NCI-H1092 (cell line): ENCODE measurements at places on chromosomes 7 and 10.

DNA sequence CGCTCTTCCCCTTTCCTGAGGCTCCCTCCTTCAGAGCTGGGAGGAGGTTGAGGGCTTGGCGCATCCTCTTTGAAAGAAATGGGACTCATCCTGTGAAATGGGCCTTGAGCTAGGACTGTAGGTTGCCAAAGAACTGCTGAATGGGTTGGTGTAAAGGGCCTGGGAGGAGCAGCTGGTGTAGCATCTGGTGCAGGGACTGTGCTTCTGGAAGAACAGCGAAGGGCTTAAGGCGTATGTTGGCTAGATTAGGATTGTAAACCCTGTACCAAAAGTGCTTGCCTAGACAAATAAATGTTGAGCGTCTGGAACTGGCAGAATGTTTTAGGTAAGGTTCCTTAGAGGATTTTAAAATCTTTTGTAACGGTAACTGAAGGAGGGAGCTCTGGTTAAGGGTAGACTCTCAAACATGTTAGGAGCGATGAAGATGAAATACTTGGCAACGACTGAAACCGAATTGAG, 563 bp downstream of the STAM start:
- no peak for DNase-seq

- no peak for DNase-seq
Measured at GRCh38 chr10:128432423-128432822, 306.2 kb upstream of the MKI67 start.

- DNase-seq, result no peak
Measured at GRCh38 chr7:26470691-26471090, 179.0 kb downstream of the SNX10 start.

GRCh38 chr7:97145068-97145467, 27.6 kb downstream of the SDHAF3 start:
- DNase-seq, result peak; percentile 2

DNA sequence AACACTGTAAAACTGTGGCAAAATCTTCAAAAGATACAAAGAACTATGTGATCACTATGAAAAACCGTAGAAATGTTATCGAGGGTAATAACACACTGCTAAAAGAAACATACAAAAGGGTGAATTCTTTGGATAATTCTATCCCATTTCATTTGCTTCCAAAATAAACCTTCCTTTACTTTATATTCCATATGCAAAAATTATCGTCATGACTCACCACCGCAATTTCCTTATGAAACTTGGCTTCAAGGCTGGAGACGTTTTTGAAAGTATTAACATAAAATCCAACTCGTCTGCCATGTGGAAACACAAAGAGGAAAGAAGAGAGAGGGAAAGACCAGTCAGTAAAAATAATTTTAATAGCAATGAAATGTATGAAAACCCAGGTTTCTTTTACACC, 165.2 kb downstream of the AMPH start:
- no peak for DNase-seq

DNA sequence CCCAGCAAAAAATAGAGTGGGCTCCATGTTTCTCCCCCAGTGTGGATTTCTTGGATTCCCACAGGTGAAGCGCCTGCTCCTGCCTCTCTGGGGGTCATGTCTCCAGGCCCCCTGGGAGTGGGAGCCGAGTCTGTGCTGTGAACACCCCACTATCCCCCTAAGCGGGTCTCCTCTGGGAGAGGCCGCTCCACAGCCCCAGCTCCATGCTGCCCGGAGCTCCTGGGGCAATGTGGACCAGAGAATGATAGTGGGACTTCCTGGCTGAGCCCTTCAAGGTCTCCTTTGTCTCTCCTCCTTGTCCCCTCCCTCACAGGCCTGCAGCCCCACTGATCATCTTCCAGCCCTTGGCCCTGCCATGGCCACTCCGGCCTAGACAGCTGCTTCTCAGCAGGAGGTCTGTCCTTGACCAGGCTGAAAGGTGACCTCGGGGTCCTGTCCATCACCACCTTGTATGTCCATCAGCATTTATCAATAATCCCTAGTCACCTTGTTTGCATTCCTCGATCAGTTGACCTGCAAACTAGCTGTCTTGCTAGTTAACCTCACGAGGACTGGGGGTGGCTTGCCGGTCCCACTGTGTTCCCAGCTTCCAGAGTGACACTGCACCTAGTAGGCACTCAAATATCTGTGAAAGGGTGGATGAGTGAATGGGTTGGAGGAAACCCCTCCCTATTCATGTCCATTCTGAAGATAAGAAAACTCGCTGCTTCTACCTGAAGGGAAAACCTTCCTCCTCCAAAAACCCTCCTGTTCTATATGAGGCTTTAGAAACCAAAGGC, 776 bp upstream of the CALML3 start:
- no peak for DNase-seq

DNA sequence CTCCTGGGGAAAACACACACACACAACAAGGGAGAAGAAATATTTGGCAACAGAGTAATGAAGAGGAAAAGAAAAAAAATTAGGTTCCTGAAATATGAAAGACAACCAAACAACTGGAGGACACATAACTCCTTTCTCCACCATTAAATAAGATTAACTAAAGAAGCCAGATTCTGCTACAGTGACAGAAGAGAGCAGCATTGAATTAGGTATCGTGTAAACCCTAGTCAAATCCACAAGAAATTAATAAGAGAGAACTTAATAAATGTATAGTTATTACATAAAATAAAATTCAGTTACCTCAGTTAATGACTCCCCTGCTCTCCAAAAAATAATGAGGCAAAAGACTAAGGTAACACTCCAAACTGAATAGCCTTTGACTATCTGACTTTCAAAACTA, 306.7 kb downstream of the CRPPA start:
- no peak for DNase-seq

- no peak for DNase-seq
Measured at GRCh38 chr7:32069116-32069650, 1.0 kb downstream of the PDE1C start.

GRCh38 chr10:51313773-51314478, 239.6 kb downstream of the PRKG1 start:
- no peak for DNase-seq

GRCh38 chr7:874031-874749, 2.2 kb upstream of the GET4 start:
- DNase-seq, result no peak

DNA sequence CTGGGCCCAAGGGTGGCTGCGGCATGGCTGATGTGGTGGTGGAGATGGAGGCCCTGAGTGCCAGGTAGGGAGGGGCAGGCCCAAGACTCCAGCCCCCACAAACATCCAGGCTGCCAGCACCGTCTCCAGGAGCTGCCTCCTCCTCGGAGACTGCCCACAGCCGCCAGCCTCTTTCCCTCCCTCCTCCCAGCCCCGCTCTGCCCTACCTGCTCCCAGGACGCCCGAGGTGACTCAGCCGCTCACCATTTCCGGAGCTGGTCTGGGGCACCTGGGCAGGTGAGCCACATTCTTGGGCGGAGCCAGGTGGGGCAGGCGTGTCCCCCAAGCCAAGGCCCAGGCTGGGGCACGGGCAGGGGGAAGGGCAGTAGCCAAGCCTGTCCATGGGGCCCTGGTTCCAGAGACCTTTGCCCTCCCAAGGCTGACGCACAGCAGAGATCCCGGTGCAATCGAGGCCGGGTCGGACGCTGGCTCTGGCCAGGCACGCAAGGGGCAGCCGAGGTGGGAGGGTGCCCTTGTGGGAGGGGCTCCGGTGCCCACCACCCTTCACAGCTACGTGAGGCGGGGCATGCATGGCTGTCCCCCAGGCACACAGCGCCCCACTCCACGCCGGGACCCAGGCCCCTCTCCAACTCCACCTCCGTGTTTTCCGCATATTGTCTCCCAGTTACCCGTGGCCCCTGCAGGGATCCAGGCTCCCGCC, 8.8 kb downstream of the ADAP1 start:
- DNase-seq, result no peak

- no peak for DNase-seq
Measured at GRCh38 chr7:46948716-46949115, 633.2 kb downstream of the TNS3 start.

- no peak for DNase-seq
Measured at GRCh38 chr10:80771285-80771684, 233.6 kb downstream of the SH2D4B start.

GRCh38 chr10:105598207-105598606, 957.1 kb downstream of the SORCS3 start:
- DNase-seq, result no peak

GRCh38 chr10:122089311-122090017, 100.5 kb downstream of the TACC2 start:
- DNase-seq, result no peak

DNA sequence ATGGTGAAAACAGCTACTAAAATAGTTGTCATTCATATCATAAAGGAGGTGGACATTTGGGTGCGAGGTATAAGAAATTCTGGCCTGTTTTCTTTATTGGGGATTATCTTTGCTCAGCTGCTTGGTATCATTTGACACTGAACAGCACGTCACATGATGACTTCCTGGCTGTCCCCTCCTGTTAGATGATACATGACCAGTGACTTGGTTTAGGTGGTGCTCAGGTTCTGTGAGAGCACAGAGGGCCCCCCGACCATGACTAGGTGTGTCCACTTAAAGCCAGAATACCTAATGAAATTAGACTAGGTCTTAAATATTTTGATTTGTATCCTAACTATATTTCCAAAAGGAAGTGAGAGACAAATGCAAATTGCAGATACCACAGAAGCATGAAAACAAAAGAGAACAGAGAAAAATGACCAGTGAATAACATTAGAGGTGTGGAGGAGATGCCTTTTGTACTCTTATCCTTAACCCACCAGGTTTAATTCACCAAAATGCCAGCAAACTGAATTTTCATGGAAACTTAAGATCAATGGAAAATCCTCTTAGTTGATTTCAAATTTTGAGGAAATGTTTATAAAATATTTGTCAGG, 50.6 kb upstream of the GJD4 start:
- no peak for DNase-seq

DNA sequence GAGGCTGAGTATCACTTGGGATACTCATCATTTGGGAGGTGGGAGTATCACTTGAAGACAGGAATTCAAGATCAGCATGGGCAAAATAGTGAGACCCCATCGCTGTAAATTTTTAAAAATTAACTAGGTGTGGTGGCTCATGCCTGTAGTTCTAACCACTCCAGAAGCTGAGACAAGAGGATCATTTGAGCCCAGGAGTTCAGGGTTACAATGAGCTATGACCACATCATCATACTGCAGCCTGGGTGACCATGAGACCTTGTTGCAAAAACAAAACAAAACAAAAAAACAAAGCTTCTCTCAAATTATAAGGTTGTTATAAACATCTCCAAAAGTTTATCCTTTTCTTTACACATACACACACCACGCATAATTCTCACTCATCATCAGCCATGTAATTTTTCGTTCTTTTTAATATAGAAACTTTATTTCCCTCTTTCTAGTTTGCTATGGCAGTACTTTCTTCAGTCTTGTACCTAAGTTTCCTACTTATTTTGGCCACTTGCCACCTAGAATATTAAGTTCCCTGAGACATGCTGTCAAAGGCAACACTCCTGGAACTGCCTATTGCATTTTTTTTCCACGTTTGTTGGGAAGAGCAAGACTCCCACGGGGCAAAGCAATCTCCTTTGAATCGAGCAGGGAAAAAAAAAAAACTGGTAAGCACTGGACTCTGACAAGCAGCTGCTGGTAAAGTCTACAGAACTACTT, 37.1 kb downstream of the SKIDA1 start:
- DNase-seq, result no peak

DNA sequence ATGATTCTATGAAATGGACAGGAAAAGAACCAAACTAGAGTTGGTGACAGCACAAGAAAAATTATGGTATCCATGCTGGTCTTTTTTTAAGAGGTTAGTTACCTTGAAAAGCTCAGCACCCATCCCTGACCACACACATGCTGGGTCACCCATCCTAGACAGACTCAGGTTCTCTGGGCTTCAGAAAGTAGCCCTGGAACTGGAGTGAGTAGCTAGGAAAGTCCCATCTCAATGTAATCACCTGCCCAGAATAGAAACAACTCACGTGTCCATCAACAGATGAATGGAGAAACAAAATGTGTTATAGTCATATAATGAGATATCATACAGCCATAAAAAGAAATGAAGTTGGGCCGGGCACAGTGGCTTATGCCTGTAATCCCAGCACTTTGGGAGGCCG, 37.0 kb downstream of the GSDME start:
- no peak for DNase-seq

- DNase-seq, result no peak
Measured at GRCh38 chr10:117635826-117636225, 93.3 kb downstream of the EMX2 start.

DNA sequence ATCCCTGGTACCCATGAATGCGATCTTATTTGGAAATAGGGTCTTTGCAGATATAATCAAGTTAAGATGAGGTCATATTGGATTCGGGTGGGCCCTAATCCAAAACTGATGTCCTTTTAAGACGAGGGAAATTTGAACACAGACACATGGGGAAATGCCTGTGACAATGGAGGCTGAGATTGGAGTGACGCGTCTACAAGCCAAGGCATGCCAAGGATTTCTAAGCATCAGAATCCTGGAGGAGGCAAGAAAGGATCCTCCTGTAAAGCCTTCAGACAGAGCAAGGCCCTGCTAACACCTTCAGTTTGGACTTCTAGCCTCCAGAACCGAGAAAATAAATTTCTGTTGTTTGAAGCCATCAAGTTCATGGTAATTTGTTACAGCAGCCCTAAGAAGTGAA, 18.5 kb downstream of the PARP12 start:
- no peak for DNase-seq

DNA sequence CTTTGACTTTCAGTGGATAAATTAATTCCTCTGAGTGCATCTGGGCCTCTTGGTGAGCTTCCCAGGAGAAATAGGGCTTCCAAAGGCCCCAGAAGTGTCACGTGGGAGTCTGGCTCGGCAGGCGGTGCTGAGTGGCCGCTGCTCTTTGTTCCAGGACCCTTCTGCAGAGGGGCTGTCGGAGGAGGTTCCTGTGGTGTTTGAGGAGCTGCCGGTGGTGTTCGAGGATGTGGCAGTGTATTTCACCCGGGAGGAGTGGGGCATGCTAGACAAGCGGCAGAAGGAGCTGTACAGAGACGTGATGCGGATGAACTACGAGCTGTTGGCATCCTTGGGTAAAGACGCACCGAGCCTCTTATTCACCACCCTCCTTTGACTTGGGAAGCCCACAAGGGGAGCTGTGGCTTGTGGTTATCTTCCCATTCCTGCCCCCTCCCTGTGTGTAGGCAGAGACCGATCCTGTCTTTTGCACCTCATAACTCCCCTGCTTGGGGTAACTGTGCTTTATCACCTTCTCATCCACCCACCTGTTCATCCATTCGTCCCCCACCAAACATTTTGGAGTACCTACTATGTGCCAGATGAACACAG, 11.9 kb downstream of the ZNF862 start:
- no peak for DNase-seq

DNA sequence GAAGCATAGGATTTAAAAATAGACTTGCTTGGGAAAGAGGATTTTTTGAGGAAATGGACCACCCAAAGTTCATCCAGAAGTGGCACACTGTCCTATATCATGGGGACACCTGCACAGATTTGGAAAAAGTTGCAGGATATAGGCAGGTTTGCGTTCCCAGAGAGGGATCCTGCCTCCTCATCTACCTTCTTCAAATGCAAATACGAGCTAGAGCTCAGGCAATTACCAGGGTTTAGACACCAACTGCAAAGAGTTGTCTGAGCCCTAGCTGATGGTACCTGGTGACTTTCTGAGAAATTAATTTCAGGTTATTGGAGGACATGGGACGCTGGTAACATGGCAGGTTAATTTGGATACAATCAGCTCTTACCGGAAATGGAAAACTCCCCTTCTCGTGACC, 423.7 kb upstream of the MTPN start:
- no peak for DNase-seq
